MG63 (cell line): ENCODE measurements at places on chromosomes 13 and 19. TPM values are rescaled to one million over a fixed set of nuclear protein-coding genes. Genes with fewer than 3 reads are reported as not detected.
A peak's percentile ranks its signal among the peaks of the same experiment; 100 is the strongest.

DNA sequence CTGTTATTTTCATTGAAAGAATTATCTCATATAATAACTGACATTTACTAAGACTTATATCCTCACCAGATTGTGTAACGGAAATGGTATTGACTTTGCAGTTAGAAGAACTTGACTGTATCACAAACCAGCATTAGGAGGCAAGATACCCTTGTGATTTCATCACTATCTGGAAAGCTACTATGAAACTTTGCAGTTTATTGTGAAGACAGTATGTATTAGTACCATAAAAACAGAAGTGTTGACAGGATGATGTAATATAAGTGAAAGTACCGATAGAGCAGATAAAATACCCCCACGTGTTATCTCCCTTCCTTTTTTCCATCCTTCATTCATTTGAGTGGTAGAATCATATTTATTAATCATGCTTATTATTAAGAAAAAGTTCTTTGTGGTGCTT is 365.7 kb upstream of the KLHL1 start:
- DNase-seq: no peak

SLC25A41 gene
- total RNA-seq: not detected in 2 replicates

DNA sequence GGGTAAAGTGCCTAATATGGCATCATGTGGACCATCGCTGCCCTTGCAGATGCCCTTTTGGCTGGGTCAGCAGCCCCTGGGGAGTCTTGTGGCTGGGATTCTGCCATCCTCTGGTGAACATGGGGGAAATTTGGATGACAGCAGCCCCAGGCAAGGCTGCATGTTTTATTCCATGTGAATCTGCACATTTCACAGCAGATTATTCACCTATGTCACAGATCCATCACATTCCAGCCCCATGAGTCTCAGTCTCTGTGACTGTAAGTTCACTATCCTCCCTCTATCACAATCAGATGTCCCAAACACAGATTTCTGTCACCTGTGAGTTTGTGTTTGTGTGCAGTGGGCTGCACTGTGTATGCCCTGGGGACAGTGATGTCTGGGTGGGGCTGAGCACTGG is 36.8 kb upstream of the PSG9 start:
- no peak for DNase-seq

DNA sequence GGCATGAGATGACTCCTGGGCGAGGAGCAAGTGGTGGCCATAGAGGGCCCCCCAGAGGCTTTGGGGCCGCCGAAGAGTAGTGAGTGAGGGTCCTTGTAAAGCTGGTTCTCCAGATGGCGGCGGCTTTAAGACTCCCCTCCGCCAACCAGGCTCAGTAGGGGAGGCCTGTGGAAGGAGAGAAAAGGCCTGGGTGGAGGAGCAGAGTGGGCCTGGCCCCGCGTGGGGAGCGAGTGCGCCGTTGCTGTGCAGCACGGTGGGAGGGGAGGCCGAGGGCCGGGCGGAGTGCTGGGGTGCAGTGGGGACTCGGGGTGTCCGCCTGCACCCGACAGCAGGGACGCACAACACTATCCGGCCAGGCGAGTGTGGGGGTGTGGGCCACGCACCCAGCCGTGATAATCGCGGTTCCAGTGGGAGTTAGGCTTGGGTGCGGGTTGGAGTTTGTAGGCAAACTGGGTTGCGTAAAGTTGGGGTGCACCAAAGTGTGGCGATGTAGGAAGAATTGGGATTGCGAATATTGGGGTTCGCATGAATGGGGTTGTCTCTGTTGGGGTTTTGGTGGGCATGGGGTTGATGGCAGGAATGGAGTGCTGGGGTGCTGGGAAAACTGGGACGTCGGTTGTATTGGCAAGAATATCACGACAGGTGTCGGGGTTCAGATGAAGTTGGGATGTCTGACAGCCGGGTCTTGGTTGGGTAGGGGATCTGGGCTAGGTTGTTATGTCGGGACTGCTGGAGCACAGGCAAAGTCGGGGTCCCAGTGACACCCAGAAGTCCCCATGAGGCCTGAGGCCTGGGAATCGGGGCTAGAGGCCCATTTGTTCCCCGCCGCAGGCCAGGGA is 687 bp upstream of the CIRBP start:
- no peak for DNase-seq

GRCh38 chr13:34040863-34041262 is 222.9 kb downstream of the RFC3 start:
- no peak for DNase-seq

DNA sequence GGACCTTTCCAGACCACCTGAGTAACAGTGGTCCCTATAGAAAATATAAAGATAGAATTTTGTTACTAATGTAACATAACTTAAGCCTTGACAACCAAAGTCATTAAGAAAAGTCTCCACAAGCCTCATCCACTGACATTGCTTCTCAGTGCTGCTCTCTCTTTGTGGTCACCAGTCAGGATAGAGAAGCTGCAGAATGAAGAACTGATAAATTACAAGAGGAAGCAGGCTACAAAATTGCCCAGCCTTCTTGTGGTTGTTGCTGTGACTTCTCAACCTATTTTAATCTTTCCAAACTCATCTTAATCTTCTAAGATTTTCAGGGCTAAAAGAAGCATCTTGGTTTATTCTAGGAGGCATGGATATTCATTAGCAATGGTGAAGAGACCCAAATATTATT is 343.8 kb downstream of the MZT1 start:
- no peak for DNase-seq

SLC1A6 gene
- total RNA-seq: not detected in 2 replicates

YIPF2 gene
- 74.6 and 82.8 TPM in 2 replicates for total RNA-seq

DNA sequence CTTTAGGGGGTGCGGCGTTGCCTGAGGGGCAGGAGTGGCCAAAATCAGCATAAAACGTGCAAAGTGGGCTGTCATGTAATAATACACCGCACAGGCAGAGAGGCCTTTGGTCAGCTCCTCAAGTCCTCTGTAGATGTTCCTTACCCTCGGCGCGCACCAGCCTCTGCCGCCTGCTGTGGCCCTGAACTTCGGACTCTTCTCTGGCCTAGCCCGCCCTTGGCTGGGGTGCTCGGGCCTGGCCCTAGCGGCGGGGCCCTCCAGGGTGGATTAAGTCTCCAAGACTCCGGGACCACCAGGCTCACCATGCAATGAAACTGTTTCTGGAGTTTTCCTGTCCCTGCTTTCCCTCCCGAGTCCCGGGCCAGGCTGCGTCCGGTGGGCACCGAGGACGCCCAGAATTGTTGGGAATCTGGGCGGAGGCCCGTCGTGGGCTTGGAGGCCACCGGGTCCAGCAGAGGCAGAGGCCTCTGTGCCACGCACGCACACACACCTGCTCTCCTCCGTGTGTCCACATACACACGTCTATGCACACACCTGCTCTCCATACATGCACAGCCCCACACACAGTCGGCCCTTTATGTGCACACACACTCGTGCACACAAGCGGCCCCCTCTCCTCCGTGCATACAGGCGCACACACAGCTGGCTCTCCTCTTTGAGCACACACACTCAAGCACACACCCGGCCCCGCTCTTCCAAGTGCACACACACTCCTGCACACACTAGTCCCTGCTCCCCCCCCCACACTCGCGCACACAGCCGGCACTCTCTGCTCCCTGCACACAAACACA is 1.5 kb upstream of the TFDP1 start:
- DNase-seq: no peak

IGFL1 gene
- not detected in 2 replicates for total RNA-seq

ANGPTL8 gene
- total RNA-seq: not detected in 2 replicates

DNA sequence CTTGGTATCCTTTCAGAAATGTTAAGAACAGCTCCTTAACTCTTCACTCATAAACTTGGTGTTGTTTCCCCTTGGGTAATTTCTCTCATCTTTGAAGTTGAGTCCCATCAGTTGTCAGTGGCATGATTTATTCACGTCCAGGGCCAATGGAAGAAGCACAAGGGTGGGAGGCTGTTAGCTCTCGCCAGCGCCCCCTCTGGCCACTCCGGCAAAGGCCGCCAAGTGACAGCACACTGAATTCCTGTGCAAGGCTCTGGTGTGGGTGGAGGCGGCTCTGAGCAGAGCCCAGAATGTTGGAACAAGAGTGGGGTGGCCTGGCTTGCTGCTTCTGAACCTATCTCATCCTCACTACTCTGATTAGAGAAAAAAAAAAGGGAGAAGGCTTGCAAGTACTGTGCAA is 13.1 kb upstream of the MEDAG start:
- peak; percentile 48 for DNase-seq

PALM3 gene
- total RNA-seq: not detected in 2 replicates

DNA sequence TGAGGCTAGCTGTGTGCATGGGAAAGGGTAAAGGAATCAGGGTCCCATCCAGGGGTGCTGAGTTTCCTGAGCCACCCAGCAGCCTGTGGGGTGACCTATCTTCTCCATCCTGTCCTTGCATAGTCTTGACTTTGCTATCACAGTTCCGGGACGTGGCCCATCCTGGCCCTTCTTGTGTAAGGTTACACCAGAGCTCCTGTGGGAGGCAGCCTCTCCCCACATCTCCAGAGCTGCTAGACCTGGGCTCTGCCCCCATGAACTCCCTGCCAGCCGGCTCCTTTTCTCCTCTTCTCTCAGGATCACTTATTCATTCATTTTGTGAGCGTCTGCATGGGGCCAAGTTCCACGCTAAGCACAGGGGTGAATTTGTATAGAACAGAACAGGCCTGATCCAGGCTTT is 238.9 kb downstream of the TSHZ3 start:
- peak; percentile 53 for DNase-seq

FXYD7 gene
- not detected in 2 replicates for total RNA-seq

GRCh38 chr13:42445354-42445753 is 128.6 kb upstream of the TNFSF11 start:
- no peak for DNase-seq

DNA sequence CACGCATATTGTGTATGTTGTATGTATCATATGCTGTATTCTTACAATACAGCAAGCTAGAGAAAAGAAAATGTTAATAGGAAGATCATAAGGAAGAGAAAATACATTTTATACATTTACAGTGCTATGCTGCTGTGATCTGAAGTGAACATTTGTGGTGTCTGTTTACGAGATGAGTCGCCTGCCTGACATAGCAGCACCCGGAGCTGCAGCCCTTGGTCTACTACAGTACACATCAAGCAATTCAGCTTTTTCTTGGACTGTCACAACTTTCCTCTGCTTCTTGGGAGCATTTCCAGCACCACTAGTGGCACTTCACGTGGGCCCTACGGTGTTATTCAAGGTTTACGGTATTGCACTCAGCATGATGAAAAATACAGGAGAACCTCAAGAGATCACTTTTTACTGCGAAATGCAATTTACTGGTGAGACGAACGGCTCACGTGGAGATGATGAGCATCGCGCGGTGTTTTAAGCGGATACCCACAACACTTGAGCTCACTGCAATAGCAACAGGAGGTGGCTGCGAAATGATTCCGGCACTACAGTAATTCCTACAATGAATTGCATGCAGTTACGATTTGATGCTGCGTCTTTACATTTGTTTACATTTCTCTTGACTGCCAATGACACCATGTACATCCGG is 308.4 kb downstream of the FGF9 start:
- DNase-seq: peak; percentile 62

GRCh38 chr19:855566-856120 is 3.5 kb downstream of the ELANE start:
- no peak for DNase-seq

GRCh38 chr13:38981096-38981495 is 9.5 kb downstream of the STOML3 start:
- no peak for DNase-seq

DNA sequence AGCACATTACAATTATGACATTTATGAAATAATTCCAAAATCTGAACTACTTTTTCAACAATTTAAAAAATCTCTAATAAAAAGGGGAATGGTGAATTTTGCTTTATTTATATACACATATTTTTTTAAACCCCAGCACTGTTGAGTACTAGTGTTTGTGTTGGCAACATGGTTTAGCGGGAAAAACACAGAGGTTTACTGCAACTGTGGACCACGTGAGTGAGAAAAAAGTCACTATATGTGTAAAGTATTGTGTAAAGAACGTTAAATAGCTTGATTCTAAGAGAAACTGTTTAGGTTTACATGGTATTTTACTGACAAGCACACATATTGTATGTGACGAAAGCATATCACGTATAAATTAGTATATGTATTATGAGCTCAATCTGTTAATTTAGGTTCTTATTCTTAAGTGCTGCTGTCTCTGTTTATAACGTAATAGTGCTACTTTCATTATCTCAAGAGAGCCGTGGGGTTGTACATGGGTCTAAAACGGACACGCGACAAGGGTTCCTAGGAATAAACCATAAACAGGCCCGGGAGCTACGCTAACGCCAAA is 617 bp downstream of the SKA3 start:
- DNase-seq: no peak

UNC13A gene
- total RNA-seq: 0.10 TPM in 1 of 2 replicates, not detected in the other

DNA sequence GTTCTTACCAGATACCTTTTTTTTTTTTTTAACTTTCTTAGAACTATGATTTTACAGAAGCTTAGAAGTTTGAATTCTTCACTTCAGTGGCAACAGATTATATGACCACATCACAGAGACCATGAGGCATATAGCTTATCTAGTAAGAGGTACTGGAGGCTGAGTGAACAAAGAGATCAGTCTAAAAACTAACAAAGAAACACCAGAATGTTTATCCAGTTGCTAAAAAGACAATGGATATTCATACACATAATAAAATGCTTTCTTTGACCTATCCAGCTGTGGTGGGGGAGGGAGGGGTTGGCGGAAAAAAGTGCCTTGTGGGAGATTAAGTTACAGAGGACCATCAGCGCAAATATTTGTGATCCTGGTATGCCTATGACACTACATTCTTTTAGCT is 34.7 kb upstream of the SLITRK6 start:
- no peak for DNase-seq

KIR2DL4 gene
- not detected in 2 replicates for total RNA-seq

DNA sequence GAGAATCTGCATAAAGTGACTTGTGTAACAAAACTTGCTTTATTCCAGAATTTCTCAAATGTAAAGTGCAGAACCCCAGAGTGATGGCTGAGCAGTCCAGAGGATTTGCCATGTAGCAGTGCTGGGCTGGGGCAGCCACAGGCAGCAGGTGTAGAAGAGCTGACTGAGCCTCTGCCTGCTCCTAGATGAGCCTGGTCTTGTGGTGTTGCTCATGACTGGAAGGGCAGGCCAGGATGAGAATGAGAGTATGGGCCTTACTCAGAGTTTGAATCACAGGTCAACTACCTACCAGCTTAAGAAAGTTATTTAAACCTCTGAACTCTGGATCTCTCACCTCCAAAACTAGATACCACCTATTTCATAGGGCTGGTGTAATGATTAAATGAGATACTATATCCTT is 2.9 kb upstream of the C13orf42 start:
- no peak for DNase-seq

GRCh38 chr13:53436396-53436795 is 407.8 kb downstream of the OLFM4 start:
- no peak for DNase-seq
